ENCODE measurements at places on chromosomes 11 and 22. TPM values are rescaled to one million over a fixed set of nuclear protein-coding genes. Genes with fewer than 3 reads are reported as not detected.

Gene SLC22A9
- not detected for polyA plus RNA-seq

Gene BLID
- not detected for polyA plus RNA-seq

- DNase-seq = no peak
- H3K4me3 ChIP-seq = no peak overlapping the region
- H3K27me3 ChIP-seq = no peaks in the 10 kb centered on the region
- no peaks in the 10 kb centered on the region for H3K36me3 ChIP-seq
Measured at GRCh38 chr11:128095466-128095981, 491.8 kb downstream of the ETS1 start.

Gene TSKU
- polyA plus RNA-seq = 18.3 TPM

GRCh38 chr11:31816468-31817053 is 5.4 kb upstream of the PAX6 start:
- no peaks in the 10 kb centered on the region for H3K36me3 ChIP-seq
- H3K4me3 ChIP-seq = no peak overlapping the region
- H3K4me1 ChIP-seq = peaks cover 6% of the 10 kb centered on the region
- peak; percentile 50 for DNase-seq

Gene APOBEC3B
- not detected for polyA plus RNA-seq

DNA sequence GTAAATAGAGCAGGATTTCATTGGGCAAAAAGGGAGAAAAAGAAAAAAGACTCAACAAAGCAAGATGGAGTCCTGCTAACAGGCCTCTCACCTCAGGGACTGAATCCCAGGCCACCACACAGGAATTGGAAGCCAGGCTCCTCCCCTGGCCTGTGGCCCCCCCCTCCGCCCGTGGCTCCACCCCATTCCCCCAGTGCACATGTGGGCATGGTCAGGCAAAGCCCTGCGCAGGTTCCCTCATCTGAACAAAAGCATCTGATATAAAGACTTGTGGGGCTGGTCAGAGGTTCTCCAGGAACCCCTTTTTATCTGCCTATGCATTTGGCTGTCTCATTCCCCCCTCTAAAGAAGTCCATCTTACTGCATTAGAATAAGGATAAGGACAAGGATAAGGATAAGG is 46.0 kb upstream of the PAK1 start:
- H3K4me1 ChIP-seq = no peaks in the 10 kb centered on the region
- H3K27me3 ChIP-seq = no peaks in the 10 kb centered on the region
- H3K4me3 ChIP-seq = no peak overlapping the region
- no peak overlapping the region for H3K27ac ChIP-seq
- H3K36me3 ChIP-seq = no peaks in the 10 kb centered on the region

- H3K27ac ChIP-seq = no peak overlapping the region
- H3K27me3 ChIP-seq = no peaks in the 10 kb centered on the region
- H3K36me3 ChIP-seq = no peaks in the 10 kb centered on the region
- DNase-seq = no peak
Measured at GRCh38 chr22:36954251-36955014, 41.0 kb downstream of the CSF2RB start.

- no peak overlapping the region for H3K4me3 ChIP-seq
- no peak for DNase-seq
- H3K4me1 ChIP-seq = no peaks in the 10 kb centered on the region
- H3K36me3 ChIP-seq = no peaks in the 10 kb centered on the region
- no peaks in the 10 kb centered on the region for H3K27me3 ChIP-seq
- H3K27ac ChIP-seq = no peak overlapping the region
Measured at GRCh38 chr22:38760477-38761201, 4.8 kb upstream of the SUN2 start.

Measured in SK-N-SH (cell line).